Immature natural killer cell (primary cell): ENCODE measurements at places on chromosomes 12 and 14. TPM values are rescaled to one million over a fixed set of nuclear protein-coding genes. Genes with fewer than 3 reads are reported as not detected.

GRCh38 chr14:22882529-22883172, 371 bp upstream of the REM2 start:
- DNase-seq = no peak

DNA sequence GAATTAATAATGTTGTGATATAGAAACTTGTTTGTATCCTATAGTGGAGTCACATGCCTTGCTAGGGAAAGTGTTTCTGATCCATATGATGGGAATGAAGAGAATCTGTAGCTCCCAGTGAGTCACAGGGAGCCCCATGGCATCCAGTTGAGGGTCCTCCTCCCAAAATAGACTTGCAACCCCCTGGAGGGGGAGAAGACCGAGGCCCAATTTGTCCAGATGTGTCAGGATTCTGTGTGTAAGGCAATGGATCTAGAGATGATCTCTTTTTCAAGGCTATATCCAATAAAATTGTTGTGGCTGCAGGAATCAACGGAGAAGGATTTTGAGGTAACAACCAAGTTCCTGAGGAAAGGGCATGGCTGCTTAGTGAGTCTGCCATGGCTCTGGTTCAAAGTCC, 121.8 kb downstream of the BCL11B start:
- DNase-seq = no peak

DNA sequence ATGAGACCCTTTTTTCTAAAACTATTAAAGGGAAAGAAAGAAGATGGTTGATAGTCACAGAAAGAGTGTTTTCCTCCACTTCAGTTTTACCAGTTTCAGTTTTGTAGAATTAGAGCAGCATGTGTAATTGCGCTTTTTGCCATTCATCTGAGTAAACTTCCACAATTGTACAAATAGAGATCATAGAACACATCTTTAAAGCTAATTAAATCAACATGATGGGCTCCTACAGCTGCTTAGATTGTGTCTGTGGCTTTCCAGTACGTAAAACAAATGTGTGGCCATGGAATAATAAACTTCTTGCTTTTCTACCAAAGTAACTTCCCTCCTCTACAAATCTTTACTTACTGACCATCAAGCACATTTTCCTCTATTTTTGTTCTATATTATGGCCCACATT, 84.2 kb upstream of the LRIG3 start:
- no peak for DNase-seq

GRCh38 chr12:16121953-16122352, 155.5 kb downstream of the SLC15A5 start:
- no peak for DNase-seq

DNA sequence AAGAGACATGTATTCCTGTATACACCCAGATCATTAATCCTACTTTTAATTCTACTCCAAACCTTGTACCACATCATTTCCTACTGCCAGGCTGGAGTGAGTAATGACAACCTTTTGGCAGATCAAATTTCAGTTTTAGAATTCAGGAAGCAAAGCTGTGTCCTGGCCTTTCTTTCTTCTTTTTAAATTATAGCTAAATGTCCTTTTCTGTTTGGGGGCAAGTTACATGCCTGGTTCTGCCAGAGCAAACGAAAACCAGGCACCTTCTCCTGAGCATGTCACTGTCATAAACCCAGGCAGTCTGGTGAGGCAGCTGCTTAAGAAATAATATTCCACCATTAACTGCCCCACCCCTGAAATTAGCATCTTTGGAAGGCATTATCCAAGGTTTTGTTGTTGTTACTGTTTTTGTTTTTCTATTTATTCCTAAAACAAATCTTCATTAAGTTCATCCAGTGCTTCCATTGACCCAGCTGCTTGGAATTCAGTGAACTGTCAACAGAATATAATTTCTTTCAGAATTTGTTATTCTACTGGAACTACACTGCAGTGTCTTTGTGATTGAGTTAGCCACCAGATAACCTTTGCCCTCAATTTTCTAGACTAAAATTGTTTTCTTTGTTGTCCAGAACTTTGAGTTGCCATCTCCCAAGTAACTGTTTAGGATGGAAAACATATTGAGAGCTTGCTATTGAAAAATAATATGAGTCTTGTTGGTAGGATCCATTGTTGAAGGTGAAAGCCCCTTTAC, 33.2 kb downstream of the SAMD4A start:
- DNase-seq = no peak

- no peak for DNase-seq
Measured at GRCh38 chr12:58701536-58701935, 218.8 kb downstream of the LRIG3 start.

- DNase-seq = no peak
Measured at GRCh38 chr14:52596320-52596719, 43.7 kb downstream of the GPR137C start.

DNA sequence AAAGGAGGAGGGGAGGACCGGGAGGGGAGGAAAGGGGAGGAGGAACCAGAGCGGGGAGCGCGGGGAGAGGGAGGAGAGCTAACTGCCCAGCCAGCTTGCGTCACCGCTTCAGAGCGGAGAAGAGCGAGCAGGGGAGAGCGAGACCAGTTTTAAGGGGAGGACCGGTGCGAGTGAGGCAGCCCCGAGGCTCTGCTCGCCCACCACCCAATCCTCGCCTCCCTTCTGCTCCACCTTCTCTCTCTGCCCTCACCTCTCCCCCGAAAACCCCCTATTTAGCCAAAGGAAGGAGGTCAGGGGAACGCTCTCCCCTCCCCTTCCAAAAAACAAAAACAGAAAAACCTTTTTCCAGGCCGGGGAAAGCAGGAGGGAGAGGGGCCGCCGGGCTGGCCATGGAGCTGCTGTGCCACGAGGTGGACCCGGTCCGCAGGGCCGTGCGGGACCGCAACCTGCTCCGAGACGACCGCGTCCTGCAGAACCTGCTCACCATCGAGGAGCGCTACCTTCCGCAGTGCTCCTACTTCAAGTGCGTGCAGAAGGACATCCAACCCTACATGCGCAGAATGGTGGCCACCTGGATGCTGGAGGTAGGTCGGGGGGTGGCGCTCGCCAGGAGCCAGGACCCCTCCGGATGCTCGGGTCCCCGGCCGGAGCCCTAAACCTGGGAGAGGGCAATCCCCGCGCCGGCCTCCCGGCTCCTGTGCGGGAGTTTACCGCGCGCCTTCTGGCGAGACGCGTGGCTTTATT, at the start of gene CCND2:
TSS of gene CCND2 (plus strand) at position 111 of the 744 bp plus-strand sequence. CDS start at position 390, 279 bp downstream.
- peak; percentile 78 for DNase-seq

DNA sequence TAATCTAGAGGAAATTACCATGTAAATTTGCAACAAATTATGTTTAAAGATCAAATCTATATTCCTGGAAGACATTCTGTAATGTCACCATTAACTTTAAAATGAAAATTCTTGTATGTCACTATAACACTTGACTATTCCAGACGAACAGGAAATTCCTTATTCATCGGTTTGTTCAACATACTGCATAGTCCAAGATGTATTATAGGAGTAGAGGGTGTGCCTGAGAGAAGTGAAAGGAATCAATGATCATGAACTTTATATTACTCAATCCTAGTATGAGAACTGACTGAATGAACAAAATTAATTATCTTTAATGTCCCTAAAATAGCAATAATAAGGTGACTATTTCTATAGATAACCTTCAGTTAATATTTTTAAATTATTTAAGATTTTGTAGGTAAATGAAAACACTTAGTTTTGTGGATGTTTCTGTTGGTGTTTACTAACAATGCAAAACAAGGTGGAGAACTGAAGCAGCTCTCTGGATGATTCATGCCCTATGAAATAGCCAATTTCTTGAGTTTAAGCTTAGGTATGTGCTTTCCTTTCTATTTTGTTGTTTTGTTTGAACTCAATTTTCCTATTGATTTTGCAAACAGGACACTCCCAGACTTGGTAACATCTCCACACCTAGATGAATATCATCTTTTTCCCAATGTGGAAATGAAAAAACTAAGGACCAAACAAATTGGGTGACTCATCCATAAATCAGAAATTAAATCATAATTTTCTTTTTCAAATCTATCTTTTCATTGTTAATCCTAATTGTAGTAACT, 18.2 kb upstream of the ITPR2 start:
- no peak for DNase-seq

GRCh38 chr12:9727813-9728212, 5.1 kb downstream of the CLECL1 start:
- no peak for DNase-seq

DNA sequence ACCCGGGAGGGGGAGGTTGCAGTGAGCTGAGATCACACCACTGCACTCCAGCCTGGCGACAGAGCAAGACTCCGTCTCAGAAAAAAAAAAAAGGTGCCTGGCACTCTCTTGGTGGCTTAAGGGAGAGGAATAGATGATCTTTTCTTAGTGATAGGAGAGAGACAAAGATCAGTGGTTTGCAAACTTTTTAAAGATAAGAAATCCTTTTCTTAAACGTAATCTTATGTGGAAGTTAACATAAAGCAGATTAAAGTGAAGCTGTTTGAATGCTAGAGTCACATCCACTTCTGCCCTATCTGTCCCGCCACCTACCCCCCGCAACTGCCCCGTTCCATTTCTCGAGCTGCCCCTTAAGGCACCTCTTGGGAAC, 6.3 kb upstream of the NINJ2 start:
- no peak for DNase-seq

DNA sequence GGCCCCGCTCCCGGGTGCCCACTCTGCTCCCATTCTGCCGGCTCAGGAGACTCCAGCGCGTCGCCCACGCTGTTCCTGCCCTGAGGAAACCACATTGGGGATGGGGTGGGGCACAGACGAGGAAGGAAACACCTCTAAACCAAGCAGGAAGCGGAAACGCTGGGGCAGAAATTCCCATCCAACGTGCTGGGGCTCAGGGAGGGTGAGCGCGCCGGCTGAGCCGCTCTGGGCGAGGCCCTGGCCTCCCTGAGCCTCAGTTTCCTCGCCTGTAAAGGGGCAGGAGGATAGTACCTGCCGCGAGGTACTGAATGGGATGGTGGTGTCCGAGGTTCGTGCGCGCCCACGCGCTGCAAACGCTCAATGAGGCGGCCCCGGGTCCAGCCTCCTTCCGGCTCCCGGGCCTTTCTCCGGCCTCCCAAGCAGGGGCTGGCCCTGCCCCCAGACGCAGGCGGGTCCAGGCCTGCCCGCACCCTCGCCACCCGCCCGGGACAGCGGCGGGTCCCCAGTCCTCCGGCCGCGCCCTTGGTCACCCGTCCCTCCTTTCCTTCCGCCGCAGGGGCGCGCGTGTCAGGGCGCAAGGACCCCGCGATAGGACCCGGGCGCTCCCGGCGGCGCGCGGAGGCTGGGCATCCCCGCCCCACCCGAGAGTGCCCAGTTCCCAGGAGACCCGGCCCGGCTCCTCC, 673 bp downstream of the BEGAIN start:
- DNase-seq = no peak

The TDRD9 gene
- 1.2 TPM for polyA plus RNA-seq

The TBX5 gene
- polyA plus RNA-seq = not detected

The UBC gene
- polyA plus RNA-seq = 1,389 TPM
